Activated CD8-positive, alpha-beta memory T cell treated with anti-CD3 and anti-CD28 coated beads for 1 hour (primary cell): ENCODE measurements at places on chromosomes 7 and 10.
A peak's percentile ranks its signal among the peaks of the same experiment; 100 is the strongest.

GRCh38 chr10:69446650-69447151 is 4.6 kb upstream of the TSPAN15 start:
- DNase-seq: no peak

GRCh38 chr10:71438761-71439160 is 42.0 kb downstream of the CDH23 start:
- no peak for DNase-seq

- no peak for DNase-seq
Observed at GRCh38 chr7:22806752-22807151, 15.9 kb downstream of the TOMM7 start.

DNA sequence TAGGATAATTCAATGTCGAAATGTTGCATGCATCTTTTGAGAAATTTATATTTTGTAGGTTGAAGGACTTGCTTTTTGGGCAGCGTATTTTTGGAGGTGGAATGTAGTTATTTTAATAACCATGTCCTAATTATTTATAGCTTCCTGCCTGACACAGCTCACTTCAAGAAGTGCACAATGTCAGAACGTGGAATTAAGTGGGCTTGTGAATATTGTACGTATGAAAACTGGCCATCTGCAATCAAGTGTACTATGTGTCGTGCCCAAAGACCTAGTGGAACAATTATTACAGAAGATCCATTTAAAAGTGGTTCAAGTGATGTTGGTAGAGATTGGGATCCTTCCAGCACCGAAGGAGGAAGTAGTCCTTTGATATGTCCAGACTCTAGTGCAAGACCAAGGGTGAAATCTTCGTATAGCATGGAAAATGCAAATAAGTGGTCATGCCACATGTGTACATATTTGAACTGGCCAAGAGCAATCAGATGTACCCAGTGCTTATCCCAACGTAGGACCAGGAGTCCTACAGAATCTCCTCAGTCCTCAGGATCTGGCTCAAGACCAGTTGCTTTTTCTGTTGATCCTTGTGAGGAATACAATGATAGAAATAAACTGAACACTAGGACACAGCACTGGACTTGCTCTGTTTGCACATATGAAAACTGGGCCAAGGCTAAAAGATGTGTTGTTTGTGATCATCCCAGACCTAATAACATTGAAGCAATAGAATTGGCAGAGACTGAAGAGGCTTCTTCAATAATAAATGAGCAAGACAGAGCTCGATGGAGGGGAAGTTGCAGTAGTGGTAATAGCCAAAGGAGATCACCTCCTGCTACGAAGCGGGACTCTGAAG is 620 bp downstream of the ZRANB1 start:
- no peak for DNase-seq

DNA sequence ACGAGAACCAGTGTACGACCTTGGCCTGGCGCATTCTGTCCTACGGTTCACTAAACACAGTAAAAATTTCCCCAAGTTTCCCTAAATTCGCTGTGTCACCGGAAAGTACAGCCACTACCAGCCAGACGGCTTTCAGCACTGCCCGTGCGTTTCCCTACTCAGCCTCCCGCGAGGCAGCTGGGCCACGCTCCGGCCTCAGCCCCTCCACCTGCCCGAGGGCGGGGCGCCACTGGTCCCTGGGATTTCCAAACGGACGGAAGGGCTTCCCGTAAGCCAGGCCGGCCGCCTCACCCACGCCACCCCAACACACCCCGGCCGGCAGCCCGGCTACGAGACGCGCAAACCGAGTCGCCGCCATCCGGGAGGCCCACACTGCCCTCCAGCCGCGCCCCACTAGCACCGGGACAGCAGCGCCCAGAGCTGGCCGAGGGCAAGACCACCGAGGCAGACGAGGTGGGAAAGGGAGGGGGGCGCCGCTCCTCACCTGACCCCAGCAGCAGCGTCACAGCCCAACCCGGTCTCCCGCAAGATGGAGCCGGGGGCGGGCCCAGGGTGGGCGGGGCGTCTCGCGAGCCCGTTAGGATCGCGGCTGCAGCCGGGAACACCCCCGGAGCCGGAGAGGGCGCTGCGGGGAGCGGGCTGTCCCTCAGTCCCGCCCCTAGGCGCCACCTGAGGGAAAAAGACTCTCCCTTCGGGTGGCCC is at the start of gene ANXA7:
Gene ANXA7 (minus strand): TSS at position 531 of the 702 bp plus-strand sequence. CDS start 13,202 bp downstream, outside the sequence.
- peak; percentile 95 for DNase-seq

- no peak for DNase-seq
Observed at GRCh38 chr7:23938937-23939552, 229.0 kb downstream of the STK31 start.

DNA sequence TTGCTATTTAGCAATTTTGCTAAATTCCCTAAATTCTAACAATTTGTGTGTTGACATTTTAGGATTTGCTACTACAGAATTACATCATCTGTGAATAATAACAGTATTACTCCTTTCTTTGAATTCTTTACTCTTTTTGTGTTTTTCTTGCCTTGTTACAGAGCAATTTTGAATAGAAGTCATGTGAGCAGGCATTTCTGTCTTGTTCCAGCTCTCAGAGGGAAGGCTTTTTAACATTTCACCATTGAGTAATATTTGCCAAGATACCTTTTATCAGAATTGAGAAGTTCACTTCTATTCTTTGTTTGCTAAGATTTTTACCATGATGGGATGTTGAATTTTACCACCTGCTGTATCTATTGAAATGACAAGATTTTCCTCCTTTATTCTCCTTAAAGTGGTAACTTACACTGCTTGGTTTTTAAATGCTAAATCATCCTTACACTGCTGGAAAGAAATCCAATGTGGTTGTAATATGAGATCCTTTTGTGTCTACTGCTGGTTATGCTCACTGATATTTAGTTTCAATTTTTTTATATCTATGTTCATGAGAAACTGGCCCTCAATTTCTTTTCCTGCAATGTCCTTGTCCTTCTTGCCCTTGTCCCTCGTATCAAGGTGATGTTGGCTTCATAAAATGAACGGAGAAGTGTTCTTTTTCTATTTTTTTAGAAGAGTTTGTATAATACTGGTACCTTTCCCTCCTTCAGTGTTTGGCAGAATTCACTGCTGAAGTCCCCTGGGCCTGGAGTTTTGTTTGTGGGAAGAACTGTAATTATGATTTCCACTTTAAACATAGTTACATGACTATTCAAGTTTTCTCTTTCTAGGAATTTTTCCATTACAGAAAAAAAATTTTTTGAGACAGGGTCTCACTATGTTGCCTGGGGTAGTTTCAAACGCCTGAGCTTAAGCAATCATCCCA is 50.3 kb upstream of the ATP6V0A4 start:
- no peak for DNase-seq

DNA sequence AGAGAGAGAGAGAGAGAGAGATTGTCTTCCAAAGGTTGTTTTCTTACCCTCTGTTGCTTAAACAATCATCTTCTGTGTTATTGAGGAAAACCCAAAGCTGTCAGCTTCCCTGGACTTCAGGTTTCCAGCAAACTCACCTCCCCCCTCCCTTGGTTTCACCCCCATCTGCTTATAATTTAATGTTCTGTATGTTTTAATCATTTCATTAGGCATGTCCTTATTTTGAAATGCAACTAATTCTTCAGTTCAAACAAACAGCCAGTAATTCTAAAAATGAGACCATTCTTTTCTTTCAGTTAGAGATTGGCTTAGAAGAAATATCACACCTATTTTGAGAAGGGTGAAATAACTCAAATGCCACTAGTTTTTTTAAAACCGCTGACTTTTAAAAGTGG is 102.9 kb downstream of the FAM204A start:
- DNase-seq: no peak

DNA sequence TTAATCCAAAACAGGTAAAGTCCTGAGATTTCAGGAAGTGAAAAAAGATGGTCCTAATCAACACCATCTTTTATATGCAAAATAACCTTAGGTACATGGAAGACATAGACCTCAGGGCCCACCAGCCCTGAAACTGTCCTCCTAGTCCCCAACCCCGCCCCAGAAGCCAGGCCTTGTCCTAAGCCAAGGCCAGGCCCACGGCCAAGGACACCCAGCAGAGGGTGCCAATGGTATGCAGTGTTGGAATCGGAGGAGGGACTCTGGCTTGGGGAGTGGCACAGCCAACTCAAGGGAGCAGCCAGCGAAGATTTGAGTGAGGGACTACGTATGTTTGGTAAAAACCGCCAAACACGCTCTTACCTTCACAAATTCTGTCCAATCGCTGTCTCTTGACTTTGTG is 96.7 kb downstream of the ZRANB1 start:
- DNase-seq: no peak

GRCh38 chr7:91280604-91281003 is 16.4 kb downstream of the FZD1 start:
- no peak for DNase-seq

DNA sequence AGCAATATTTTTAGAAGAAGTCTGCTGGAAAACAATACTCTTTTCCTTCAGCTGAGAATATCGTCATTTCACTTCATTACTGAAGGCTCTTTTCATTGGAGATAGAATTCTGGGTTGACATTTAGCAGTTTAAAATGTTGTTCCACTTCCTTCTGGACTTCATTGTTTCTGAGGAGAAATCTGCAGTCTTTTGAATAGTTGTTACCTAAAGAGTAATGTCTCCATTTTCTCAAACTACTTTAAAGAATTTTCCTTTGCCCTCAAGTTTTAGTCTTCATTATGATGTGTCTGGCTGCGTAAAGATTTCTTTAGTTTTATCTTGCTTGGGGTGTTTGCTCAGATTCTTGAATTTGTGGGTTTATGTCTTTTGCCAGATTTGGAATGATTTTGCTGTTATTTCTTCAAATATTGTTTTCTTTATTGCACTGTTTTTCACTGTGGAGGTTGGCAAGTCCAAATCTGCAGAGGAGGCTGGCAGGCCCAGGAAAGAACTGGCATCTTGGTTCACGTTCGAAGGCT is 136.3 kb downstream of the DNAJB6 start:
- no peak for DNase-seq

DNA sequence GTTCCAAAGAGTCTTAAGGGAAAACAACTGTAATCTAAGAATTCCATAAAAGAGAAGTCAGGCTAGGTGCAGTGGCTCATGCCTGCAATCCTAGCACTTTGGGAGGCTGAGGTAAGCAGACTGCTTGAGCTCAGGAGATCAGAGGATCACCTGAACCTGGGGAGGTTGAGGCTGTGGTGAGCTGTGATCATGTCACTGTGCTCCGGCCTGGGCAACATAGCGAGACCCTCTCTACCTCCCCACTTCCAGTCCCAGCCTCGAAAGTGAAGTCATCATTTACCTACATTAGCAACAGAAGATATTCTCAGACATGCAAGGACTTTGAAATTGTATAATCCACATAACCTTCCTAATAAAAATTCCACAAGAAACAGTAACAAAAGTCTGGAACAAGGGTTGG is 129.8 kb upstream of the DNAJB12 start:
- no peak for DNase-seq

DNA sequence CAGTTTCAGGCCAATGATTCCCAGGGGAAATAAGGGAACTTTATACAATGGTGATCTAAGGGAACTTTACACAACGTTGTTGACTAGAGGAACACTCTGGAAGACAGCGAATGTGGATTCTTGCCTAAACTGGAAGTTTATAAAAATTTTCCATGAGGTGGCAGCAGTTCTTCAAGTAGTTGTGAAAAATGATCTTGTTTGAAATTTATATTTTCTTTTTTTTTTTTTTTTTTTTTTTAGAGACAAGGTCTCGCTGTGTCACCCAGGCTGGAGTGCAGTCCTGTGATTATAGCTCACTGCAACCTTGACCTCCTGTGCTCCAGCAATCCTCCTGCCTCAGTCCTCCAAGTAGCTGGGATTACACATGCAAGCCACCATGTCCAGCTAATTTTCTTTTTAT is 32.1 kb upstream of the GTF2I start:
- no peak for DNase-seq

- DNase-seq: no peak
Observed at GRCh38 chr10:36469585-36469984, 655.8 kb upstream of the ANKRD30A start.
